ENCODE measurements at places on chromosomes 12 and 14. TPM values are rescaled to one million over a fixed set of nuclear protein-coding genes. Genes with fewer than 3 reads are reported as not detected.

The PPHLN1 gene
- total RNA-seq = 67.0 TPM

The OR6J1 gene
- total RNA-seq = not detected

The ZBTB42 gene
- 29.4 TPM for total RNA-seq

The ERGIC2 gene
- total RNA-seq = 64.7 TPM

DNA sequence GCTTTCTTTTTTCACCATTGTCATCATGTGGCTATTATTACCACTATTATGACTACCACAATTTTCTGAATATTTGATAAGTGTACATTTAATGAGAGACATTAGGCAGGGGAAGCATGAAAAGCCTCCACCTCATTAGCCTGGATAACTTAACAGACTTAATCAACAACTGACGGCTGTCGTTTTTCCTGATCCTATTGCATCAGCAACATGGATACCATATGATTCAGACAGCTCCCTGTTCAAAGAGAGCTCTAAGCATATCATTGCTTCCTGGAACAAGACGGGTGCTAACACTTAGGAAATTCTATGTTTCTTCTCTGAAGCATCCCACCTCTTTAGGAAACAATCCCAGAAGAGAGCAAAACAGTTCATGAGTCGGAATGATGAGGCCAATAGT is 765.2 kb downstream of the NOVA1 start:
- DNase-seq = no peak

GRCh38 chr12:121170151-121170550 is 37.5 kb downstream of the P2RX7 start:
- DNase-seq = no peak

DNA sequence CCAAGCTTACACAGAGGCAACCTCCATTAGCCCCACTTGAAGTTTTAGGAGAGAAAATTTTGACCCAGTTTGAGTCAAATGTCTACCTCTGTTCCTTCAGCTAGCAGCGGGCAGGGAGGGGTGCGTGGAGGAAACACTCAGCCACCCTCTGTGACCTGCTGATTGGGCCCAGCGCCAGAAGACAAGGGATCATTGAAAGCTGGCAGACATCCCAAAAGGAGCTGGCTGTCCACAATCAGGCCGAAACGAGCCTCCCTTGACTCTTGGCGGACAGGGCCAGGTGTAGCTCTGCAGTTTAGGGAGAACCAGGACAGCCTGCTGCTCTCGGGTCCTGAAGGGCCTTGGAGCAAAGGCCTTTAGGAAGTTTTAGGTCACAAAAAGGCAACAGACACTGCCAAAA is 41.3 kb downstream of the CD9 start:
- peak; percentile 98 for DNase-seq

DNA sequence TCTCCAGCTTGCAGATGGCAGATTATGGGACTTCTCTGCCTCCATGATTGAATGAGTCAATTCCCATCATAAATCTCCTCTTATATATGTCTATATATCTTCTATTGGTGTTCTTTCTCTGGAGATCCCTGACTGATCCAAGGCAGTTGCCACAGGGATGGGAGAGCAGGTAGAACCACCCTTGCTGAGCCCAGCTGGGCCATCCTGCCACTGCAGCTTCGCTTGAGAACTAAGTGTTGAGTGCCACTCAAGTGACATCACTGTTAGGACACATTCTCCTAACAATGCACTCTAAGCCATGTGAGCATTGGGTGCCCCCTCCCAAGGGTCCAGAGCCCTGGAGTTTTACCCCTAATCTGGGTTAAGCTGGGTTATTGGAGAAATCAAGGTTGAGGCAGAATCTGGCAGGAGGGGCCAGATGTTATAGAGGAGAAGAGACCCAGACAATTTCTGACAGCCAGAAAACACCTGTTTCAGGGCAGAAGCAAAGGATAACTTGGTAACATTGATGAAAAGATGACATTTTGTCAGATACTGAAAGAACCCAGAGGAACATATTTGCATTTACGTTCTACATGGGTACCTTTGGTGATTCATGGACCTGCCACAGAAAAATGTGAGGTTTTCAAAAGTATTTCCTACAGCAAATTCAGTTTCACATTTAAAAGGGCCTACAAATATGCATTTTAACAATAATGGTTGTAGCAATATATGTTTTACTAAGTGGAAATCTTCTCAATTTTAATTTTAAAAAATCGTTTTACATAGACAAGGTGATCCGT is 57.2 kb upstream of the MAX start:
- no peak for DNase-seq

- DNase-seq = no peak
Observed at GRCh38 chr12:473198-473597, 13.5 kb downstream of the B4GALNT3 start.

DNA sequence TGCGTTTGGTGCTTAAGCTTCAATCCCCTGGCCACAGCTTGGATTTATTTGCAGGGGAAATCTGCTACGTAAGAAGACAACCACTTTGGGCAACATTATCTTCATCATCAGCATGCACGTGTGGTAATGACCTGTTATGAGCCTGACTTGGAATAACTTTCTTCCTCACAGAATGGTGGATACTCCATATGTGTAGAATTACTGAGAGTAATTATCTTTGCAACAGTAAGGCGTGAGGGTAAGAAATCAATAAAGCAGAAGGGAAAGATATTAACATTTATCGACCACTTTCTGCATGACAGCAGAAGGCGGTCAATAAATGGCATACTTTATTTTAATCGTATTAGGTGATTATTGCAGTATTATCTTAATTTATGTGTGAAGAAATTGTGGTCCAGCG is 152.7 kb downstream of the RGS6 start:
- no peak for DNase-seq

Measured in thyroid gland (tissue), 4 donors.